Activated naive CD4-positive, alpha-beta T cell treated with anti-CD3 and anti-CD28 coated beads for 36 hours (primary cell): ENCODE measurements at places on chromosomes 3 and 15. TPM values are rescaled to one million over a fixed set of nuclear protein-coding genes. Genes with fewer than 3 reads are reported as not detected.
A peak's percentile ranks its signal among the peaks of the same experiment; 100 is the strongest.

IQCF5 gene
- total RNA-seq: not detected

CNTN6 gene
- total RNA-seq: not detected

EPHA3 gene
- total RNA-seq: not detected

DNA sequence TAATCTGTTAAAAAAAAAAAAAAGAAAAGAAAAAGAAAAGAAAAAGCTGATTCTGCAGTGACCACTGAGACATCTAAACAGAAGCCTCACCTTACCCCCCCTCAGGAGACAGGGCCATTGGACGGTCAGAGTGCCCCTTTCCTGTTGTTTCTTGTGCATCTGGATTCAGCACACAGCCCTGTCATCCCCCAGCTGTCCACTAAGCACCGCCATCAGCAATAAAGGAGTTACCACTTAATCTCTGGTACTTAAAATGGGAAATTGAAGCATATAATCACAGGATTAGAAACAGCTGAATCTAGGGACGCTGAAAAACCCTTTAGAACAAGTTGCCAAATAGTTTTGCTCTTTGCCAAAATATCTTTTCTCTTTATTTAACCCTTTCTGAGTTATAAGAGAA lies 62.5 kb downstream of the TRIM69 start:
- DNase-seq: no peak
- peaks cover 2% of the 10 kb centered on the region for H3K4me1 ChIP-seq
- no peak overlapping the region for H3K4me3 ChIP-seq
- H3K36me3 ChIP-seq: no peaks in the 10 kb centered on the region

GRCh38 chr3:147737376-147737775 lies 328.2 kb downstream of the ZIC1 start:
- no peaks in the 10 kb centered on the region for H3K4me1 ChIP-seq
- no peak for DNase-seq
- no peaks in the 10 kb centered on the region for H3K36me3 ChIP-seq
- no peak overlapping the region for H3K27ac ChIP-seq

DNA sequence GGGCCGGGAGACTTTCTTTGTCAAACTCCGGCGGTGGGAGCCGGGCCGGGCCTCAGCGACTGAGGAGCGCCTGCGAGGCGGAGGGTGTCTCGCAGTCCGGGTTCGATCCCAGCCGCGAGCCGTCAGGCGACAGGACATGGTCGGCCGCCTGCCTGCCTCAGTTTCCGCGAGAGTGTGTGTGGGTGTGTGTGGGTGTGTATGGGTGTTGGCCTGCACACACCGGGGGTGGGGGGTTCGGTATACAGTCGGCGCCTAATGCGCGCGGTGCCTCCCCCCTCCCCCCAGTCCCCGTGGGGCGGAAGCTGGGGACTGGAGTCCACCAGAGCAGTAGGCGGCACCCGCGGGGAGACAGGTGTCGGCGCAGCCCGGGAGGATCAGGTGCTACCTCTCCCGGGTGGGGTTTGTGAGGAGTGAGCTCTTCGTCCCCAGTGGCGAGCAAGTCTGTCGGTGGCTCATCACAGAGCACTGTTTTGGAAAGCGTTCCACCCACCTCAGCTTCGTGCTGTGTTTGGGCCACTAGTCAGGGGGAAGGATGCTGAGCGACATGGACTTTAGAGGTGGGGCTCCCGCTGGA lies 246.3 kb downstream of the GOLGA6L6 start:
- no peak overlapping the region for H3K4me3 ChIP-seq
- no peak overlapping the region for H3K27ac ChIP-seq
- DNase-seq: no peak

GRCh38 chr3:30664459-30664858 lies 58.1 kb downstream of the TGFBR2 start:
- H3K27ac ChIP-seq: peak overlapping the region; percentile 93
- peaks cover 92% of the 10 kb centered on the region for H3K4me1 ChIP-seq
- H3K36me3 ChIP-seq: peaks cover 62% of the 10 kb centered on the region
- DNase-seq: no peak
- H3K27me3 ChIP-seq: no peaks in the 10 kb centered on the region
- H3K4me3 ChIP-seq: peak overlapping the region; percentile 62

GRCh38 chr15:28252831-28253230 lies 69.1 kb downstream of the HERC2 start:
- H3K4me3 ChIP-seq: no peak overlapping the region
- no peaks in the 10 kb centered on the region for H3K4me1 ChIP-seq
- H3K27me3 ChIP-seq: no peaks in the 10 kb centered on the region
- H3K36me3 ChIP-seq: peaks cover 48% of the 10 kb centered on the region

DNA sequence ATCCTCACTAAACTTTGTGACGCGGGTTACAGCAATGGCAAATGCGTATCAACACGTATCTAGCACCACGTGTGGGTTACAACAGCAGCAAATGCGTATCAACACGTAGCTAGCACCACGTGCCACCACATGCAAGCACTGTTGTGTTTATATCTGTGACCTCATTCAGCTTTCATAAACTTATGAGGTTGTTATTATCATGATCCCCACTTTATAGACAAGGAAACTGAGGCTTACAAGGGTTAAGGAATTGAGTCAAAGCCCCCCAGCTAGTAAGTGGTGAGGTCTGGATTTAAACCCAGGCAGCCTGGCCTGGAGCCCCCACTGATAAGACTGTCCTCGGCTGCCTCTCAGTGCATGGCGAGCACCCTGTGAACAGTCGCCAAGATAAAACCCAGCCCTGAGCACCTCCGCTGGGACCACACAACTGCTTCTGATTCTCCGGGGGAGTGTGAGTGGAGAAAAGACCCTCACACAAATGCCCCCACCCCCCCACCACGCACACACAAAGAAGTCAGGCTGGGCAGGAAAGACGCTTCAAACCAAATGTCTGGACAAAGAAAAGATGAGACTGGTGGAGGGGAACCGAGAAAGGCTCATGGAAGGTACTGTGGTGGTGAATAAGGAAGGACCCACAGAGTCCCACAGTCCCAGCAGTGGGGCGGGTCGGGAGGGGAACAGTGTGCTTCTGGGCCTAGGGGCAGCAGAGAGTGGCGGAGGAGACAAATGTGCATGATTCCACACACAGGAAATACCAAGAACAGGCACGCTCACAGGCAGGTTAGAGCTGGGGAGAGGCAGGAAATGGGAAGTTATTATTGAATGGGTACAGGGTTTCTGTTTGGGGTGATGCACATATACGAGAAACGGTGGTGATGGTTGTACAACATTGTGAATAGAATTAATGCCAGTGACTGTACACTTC lies 173.4 kb downstream of the XXYLT1 start:
- H3K4me1 ChIP-seq: no peaks in the 10 kb centered on the region
- H3K27ac ChIP-seq: no peak overlapping the region
- no peaks in the 10 kb centered on the region for H3K27me3 ChIP-seq
- no peak overlapping the region for H3K4me3 ChIP-seq
- DNase-seq: no peak
- no peaks in the 10 kb centered on the region for H3K36me3 ChIP-seq

DNA sequence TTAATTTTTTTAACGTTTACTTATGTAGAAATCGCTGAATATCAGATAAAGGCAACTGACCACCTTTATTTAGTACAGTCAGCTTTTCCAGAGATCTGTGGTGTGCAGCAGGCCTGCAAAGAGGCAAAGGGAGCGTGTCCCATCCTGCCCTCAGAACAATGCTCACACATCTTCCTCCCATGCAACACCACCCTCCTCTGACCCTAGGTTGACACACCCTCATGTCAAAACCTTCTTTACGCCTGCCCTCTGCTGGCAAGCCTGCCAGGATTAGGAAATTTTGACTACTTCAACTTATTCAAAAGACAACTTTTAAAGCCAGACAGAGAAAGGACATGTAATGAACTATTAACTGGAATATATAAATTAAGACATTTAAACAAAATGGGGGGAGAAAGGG lies 513.7 kb downstream of the FOXP1 start:
- H3K27me3 ChIP-seq: no peaks in the 10 kb centered on the region
- peaks cover 78% of the 10 kb centered on the region for H3K4me1 ChIP-seq
- H3K4me3 ChIP-seq: no peak overlapping the region
- peak overlapping the region; percentile 57 for H3K27ac ChIP-seq

GRCh38 chr3:177615015-177615414 lies 417.7 kb upstream of the TBL1XR1 start:
- no peaks in the 10 kb centered on the region for H3K36me3 ChIP-seq
- peaks cover 9% of the 10 kb centered on the region for H3K4me1 ChIP-seq
- H3K27me3 ChIP-seq: no peaks in the 10 kb centered on the region
- DNase-seq: no peak
- no peak overlapping the region for H3K27ac ChIP-seq

- peaks cover 5% of the 10 kb centered on the region for H3K36me3 ChIP-seq
- peaks cover 44% of the 10 kb centered on the region for H3K4me1 ChIP-seq
- no peak overlapping the region for H3K4me3 ChIP-seq
- no peak overlapping the region for H3K27ac ChIP-seq
- no peak for DNase-seq
These were observed 15.2 kb downstream of the ITPR1 start for GRCh38 chr3:4508048-4508981.

- no peak overlapping the region for H3K4me3 ChIP-seq
- no peak overlapping the region for H3K27ac ChIP-seq
- no peaks in the 10 kb centered on the region for H3K27me3 ChIP-seq
- H3K4me1 ChIP-seq: peaks cover 7% of the 10 kb centered on the region
- peaks cover 24% of the 10 kb centered on the region for H3K36me3 ChIP-seq
- no peak for DNase-seq
These were observed 49.7 kb upstream of the LMOD3 start for GRCh38 chr3:69172058-69172457.

DNA sequence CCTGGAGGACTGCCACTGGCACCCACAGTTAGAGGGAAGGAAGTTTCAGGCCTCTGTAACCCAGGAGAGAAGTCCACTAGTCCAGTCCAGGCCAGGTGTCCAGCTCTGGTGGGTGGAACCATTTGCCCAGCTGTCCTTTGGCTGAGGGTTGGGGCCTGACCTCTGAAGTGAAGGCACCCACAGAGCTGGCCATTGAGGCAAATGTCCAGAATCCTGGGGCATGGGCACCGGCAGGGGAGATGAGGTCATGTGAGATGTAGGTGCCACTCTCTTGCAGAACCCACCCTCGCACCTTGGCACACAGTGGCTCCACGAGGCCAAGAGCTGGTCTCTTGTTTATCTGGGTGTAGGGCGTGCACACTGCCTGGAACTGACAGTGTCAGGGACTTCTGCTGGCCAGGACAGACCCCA lies 162.8 kb downstream of the SMAD6 start:
- peaks cover 21% of the 10 kb centered on the region for H3K27me3 ChIP-seq
- no peak for DNase-seq
- H3K4me3 ChIP-seq: no peak overlapping the region
- no peaks in the 10 kb centered on the region for H3K36me3 ChIP-seq
- H3K27ac ChIP-seq: no peak overlapping the region

GRCh38 chr15:89462198-89462912 lies 34.0 kb downstream of the RHCG start:
- H3K27ac ChIP-seq: no peak overlapping the region
- H3K4me1 ChIP-seq: no peaks in the 10 kb centered on the region
- no peak overlapping the region for H3K4me3 ChIP-seq
- peaks cover 5% of the 10 kb centered on the region for H3K27me3 ChIP-seq
- no peak for DNase-seq

- no peak overlapping the region for H3K4me3 ChIP-seq
- no peak overlapping the region for H3K27ac ChIP-seq
- H3K27me3 ChIP-seq: no peaks in the 10 kb centered on the region
- DNase-seq: no peak
These were observed 335.1 kb upstream of the DCBLD2 start for GRCh38 chr3:99236576-99236975.

- DNase-seq: no peak
- H3K27me3 ChIP-seq: no peaks in the 10 kb centered on the region
- H3K4me1 ChIP-seq: no peaks in the 10 kb centered on the region
- no peak overlapping the region for H3K4me3 ChIP-seq
These were observed 267.3 kb upstream of the ADAMTS9 start for GRCh38 chr3:64954995-64955636.

- no peak for DNase-seq
- no peak overlapping the region for H3K27ac ChIP-seq
- no peak overlapping the region for H3K4me3 ChIP-seq
- H3K27me3 ChIP-seq: no peaks in the 10 kb centered on the region
These were observed 733.0 kb downstream of the NTRK3 start for GRCh38 chr15:87523516-87523915.

DNA sequence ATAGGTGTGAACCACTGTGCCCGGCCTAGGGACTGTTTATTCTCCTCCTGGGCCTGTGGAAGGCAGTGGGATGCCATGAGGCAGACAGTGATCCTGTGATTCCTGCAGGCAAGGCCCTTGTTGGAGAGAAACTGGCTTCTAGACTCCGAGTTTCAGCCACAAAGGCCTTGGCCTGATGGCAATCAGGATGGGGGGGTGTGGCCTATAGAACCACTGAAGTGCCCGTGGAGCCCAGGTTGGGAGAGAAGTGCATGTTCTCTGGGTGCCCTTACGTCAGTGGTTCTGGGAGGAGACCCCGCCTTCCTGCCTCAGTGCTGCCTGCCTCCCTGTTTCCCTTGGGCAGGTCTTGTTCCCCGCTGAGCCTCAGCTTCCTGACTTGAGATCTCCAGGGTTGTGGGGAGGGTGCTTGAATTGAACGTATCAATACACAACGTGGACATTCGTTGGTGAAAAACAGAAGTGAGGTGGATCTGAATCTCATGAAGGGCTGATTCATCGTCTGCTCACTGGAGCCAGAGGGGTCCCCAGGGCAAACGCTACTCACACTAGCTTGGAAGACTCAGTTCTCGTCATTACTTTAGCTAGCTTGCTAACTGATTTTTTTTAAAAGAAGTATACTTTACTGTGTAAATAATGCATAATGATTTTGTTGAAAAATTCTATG lies 31.8 kb downstream of the IRAK2 start:
- H3K36me3 ChIP-seq: no peaks in the 10 kb centered on the region
- H3K27me3 ChIP-seq: no peaks in the 10 kb centered on the region
- peaks cover 78% of the 10 kb centered on the region for H3K4me1 ChIP-seq
